ENCODE measurements at places on chromosomes 7 and 10.

GRCh38 chr10:118732245-118733165 is 22.3 kb downstream of the CACUL1 start:
- no peak for DNase-seq

- DNase-seq, result peak; percentile 13
These were observed 29.1 kb downstream of the TFPI2 start for GRCh38 chr7:93861325-93861949.

DNA sequence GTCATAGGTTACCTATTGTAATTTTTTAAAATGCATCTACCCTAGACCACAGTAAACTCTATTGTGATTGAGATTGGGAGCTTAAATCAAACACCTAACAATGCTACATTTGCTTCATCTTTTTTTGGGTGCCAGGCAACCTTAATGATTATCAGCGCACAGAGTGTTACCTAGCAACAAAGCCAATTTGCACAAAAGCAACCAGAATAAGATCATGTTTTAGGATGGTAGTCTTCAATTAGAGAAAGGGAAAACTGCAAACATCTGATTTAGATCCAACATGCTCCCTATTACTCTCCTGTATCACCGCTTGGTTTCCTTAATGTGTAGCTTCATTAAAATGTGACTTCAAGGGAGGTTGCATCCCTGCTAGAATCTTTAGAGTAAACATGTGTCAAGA is 226.9 kb downstream of the ABCA13 start:
- no peak for DNase-seq

- no peak for DNase-seq
These were observed 129.0 kb upstream of the AGR3 start for GRCh38 chr7:17010637-17011300.

DNA sequence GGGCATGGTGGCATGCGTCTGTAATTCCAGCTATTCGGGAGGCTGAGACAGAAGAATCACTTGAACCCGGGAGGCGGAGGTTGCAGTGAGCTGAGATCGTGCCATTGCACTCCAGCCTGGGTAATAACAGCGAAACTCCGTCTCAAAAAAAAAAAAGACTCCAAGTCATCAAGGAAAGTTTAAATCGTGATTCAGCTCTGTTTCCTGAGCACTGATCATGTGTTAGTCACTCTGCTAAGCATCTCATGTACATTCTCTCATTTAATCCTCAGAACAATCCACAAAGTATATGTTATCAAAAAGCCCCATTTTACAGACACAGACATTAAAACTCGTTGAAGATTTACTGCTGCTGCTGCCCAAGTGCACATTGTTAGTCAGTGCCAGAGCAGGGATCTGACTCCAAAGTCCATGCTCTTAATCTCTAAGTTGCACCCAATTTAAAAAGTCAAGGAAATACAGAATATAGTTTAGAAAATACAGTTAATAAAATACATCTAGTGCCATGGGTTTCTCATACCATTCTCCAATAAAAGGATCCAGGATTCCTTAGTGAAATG is 6.2 kb downstream of the PIK3AP1 start:
- peak; percentile 37 for DNase-seq

DNA sequence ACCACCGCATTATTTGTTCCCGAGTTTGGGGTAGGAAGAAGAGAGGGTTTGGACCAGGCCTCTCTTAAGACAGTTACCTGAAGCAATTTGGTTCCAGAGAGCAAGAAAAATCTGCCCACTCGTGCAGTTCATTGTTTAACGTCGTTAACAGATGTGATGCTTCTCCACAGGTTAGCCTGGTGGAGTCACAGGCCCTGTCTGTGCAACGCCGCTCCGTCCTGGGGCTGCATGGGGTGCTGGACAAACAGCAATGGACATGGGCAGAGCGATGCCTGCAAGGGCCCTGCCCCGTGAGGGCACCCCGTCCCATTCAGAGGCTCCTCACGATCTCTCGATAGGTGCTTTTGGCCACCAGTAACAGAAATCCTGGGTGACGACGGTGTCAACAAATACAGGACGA is 9.7 kb downstream of the FOXL3 start:
- no peak for DNase-seq

DNA sequence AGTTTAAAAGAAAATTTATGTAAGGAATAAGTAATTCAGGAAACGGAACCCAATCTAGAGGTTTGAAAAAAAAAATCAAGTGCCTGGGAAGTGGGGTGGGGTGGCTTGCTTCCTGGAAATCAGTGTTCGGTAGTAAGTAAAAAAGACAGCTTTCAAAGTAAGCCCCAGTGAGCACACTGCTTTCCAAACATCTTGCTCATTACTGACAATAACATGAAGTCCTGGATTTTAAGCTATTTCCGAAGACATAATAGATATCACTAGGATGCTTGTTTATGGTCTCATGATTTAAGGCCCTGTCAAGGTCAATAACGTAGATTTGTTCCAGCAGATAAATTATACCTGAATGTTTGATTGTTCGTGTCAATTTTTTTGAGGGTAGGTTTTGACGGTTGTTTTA is 1.3 kb downstream of the STAMBPL1 start:
- no peak for DNase-seq

DNA sequence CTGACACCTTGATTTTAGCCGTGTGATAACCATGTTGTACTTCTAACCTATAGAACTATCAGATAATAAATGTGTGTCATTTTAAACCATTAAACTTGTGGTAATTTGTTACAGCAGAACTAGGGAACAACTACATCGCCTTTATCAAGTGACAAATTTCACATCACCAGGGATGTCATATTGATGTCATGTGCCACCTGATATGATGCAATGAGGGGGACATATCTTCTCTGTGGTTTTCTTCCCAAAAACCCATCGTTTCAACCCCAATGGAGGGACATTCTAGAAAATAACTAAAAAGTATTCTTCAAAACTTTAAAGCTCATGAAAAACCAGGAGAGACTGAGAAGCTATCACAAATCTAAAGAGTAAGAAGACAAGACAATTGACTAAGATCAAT is 212.2 kb downstream of the ETV1 start:
- DNase-seq, result no peak

GRCh38 chr10:103725242-103725641 is 130.1 kb downstream of the SH3PXD2A start:
- DNase-seq, result no peak

DNA sequence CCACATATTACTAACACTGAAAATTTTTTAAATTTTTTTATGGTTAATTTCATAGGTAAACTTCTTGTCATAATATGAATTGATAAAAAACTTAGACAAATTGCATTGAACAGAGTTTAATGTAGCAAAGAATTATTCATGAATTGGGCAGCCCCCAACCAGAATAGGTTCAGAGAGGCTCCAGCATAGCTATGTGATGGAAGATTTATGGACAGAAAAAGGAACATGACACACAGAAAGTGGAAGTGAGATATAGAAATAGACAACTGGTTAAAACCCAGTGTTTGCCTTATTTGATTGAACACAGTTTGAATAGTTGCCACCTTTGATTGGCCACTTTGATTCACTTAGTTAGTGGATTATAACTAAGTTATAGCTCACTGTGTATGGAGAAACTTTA is 87.2 kb downstream of the AHR start:
- DNase-seq, result no peak

DNA sequence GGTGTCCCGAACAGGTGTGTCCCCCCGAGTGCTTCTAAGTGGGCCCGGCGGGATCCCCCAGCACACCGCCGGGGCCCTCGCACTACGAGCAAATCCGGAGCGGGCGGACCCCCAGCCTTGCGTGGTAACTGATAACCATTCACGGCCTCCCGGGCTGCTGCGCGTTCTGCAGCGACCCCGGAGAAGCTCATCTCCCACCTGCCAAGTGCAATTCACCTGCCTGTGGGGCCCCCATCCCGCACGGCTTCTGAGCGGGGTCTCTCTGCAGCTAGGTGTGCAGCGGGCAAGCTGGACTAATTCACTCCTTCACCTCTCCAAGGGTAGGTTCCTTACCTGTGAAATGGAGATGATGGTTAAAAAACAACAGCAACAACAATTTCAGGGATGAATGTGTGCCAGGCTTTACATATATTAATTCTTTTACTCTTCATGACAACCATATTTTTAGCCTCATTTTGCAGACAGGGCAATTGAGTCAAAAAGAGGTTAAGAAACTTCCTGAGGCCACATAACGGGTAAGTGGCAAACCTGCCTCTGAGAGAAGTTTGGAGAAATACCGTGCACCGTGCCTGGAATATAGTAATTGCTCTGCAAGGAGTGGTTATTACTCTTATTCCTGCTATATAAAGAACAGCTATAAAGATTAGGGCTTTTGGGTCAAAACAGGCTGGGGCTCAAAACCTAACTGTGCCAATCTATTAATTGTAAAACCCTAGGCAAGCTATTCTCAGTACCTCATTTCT is 652 bp upstream of the PODXL start:
- peak; percentile 20 for DNase-seq

GRCh38 chr7:6489612-6490011 is 41.9 kb upstream of the DAGLB start:
- DNase-seq, result no peak

DNA sequence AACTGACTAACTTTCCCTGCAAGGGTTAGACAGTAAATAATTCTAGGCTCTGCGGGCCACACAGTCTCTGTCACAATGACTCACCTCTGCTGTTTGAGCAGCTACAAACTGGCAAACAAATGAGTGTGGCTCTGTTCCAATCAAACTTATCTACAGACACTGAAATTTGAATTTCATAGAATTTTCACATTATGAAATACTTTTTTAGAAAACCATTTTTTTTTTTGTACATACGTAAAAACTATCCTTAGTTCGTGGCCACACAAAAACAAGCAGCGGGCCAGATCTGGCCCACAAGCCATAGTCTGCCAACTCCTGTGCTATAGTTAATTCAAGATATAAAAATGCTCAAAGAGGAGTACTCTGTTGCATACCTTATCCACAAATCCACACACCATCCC is 32.6 kb downstream of the PIP4K2A start:
- peak; percentile 83 for DNase-seq

DNA sequence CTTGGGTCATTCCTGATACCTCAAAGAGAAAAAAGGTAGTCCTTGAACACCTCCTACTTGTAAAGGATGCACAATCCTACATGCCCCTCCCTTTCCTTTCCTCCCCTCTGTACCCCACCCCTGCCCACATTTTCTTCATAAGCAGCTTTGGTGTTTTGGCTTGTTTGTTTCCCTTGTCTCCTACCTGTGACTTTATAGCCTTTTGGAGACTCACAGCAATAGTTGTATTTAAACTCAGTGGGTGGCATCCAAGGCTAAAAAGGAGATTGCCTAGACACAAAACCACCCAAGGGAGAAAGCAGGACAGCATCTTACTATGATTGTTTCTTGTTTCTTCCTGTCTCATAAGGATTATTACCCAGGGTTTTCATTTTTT is 63.4 kb downstream of the EGFR start:
- no peak for DNase-seq

All from PC-3 (cell line).